ENCODE measurements at places on chromosomes 6 and 20. TPM values are rescaled to one million over a fixed set of nuclear protein-coding genes. Genes with fewer than 3 reads are reported as not detected.
A peak's percentile ranks its signal among the peaks of the same experiment; 100 is the strongest.

ZC2HC1B gene
- total RNA-seq, result not detected

DNA sequence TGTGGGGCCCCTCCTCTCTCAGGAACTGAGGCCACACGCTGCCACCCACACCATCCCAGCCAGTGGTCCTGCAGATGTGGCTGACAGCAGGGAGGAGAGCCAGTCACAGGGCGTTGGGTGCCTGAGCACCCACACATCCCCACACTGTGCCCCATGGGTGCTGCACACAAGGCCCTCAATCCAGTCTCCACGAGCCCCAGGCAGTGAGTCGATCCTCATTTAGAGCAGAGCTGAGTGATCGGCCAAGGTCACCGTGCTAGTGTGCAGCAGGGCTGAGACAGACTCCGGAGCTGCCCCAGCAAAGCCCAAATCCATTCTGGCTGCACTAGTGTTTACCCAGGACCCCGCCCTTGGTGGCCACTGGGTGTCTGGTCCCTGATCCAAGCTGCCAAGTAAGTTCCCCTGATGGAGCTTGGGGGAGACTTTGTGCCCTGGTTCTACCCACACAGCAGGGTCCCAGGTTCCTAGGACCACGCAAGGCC lies 9.0 kb downstream of the C20orf203 start:
- no peak for DNase-seq

GRCh38 chr6:51029561-51029960 lies 210.9 kb downstream of the TFAP2B start:
- no peak for DNase-seq

DNA sequence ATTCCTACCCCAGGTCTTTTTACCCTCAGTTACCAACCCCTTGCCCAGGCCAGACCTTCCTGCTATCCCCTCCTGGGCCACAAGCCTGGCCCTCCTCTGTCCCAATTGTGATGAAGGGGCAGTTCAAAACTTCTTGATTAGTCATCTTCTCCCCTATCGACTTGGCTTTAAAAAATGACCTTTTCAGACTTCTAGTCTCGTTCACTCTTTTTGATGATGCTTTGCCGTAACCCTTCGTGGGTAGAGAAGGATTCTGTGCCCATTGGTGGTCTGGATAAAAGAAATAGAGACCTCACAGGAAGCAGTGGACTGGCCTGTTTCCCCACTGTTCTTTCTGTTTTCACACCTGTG lies 5.5 kb downstream of the VEGFA start:
- no peak for DNase-seq

GRCh38 chr6:22146678-22146930 lies 150.2 kb downstream of the PRL start:
- no peak for DNase-seq

DNA sequence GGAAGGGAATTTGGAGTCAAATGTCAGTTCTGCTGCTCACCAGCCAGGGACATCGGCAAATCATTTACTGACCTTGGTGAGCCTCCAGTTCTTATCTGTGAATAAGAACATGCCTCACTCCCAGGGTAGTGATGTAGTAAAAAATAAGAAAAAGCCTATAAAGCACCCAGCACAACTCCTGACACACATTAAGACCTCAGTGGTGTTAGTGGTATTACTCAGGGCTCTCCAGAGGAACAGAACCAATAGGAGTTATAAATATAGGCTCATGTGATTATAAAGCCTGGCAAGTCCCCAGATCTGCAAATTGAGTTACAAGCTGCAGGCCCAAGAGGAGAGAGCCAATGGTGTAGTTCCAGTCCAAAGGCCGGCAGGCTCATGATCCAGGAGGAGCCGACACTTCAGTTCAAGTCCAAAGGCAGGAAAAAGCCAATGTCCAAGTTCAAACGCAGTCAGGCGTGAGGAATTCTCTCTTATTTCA lies 71.3 kb upstream of the EYA2 start:
- DNase-seq, result no peak

- no peak for DNase-seq
These were observed 28.3 kb downstream of the TREM1 start for GRCh38 chr6:41258196-41258493.

SLA2 gene
- not detected for total RNA-seq

PPP1R16B gene
- total RNA-seq, result 0.51 TPM

- no peak for DNase-seq
These were observed 208.8 kb upstream of the PLCB4 start for GRCh38 chr20:8860011-8860495.

GABRR1 gene
- 0.20 TPM for total RNA-seq

WFDC5 gene
- not detected for total RNA-seq

SIRPD gene
- total RNA-seq, result not detected

- peak; percentile 77 for DNase-seq
These were observed 25.0 kb downstream of the ANGPT4 start for GRCh38 chr20:891058-891705.

Measured in gastrocnemius medialis (tissue), 4 donors.